ENCODE measurements at places on chromosomes 6 and 20. TPM values are rescaled to one million over a fixed set of nuclear protein-coding genes. Genes with fewer than 3 reads are reported as not detected.

DNA sequence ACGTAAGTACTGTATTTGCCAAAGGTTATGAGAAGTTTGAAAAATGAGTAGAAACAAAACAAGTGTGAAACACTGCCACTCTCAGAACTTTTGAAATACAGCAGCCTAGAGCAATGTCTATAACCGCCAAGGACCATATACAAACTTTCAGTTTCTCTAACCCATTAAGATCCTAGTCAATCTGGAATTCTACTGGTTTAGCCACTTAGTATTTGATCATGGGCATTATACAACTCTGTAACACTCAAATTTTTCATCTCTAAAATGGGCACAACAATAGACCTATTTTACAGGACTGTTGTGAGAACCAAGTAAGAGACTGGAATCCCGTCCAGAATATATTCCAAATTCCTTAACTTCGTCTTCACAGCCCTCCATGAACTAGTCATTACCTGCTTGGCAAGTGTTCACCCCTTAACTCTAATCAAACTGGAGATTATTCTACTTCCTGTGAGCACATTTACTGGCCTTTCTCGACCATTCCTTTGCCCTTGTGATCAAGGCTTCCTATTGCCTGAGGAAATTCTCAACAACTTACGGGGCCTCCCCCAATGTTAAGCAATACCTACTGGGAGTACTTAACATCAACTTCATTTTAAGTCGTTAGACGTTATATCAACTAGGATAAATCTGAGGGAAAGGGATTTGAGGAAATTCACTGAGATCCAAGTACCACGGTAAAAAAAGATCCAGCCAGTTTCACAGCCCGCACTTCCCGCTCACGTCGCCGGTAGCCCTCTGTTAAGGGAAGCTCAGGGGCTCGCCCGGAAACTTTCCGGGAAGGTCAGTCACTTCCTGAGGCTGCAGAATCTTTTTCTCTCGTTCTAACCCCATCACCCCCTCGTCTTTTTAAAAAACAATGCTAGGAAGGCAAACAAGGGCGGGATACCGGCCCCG is 1.1 kb downstream of the EIF2S2 start:
- no peak for DNase-seq
- H3K27me3 ChIP-seq, result no peaks in the 10 kb centered on the region
- peaks cover 60% of the 10 kb centered on the region for H3K4me1 ChIP-seq
- H3K4me3 ChIP-seq, result peak overlapping the region; percentile 95

- DNase-seq, result no peak
- H3K27me3 ChIP-seq, result peaks cover 3% of the 10 kb centered on the region
- H3K27ac ChIP-seq, result no peak overlapping the region
- no peaks in the 10 kb centered on the region for H3K4me1 ChIP-seq
- H3K36me3 ChIP-seq, result no peaks in the 10 kb centered on the region
- H3K4me3 ChIP-seq, result no peak overlapping the region
Observed at GRCh38 chr20:50199703-50200102, 9.1 kb downstream of the CEBPB start.

- peaks cover 63% of the 10 kb centered on the region for H3K4me1 ChIP-seq
- H3K36me3 ChIP-seq, result no peaks in the 10 kb centered on the region
- DNase-seq, result no peak
- no peak overlapping the region for H3K27ac ChIP-seq
Observed at GRCh38 chr20:57625978-57626377, 5.8 kb upstream of the ZBP1 start.

- no peak overlapping the region for H3K4me3 ChIP-seq
- H3K4me1 ChIP-seq, result no peaks in the 10 kb centered on the region
- H3K36me3 ChIP-seq, result peaks cover 9% of the 10 kb centered on the region
- no peak overlapping the region for H3K27ac ChIP-seq
- no peak for DNase-seq
Observed at GRCh38 chr6:167892835-167893815, 66.4 kb downstream of the AFDN start.

GRCh38 chr20:15241681-15242080 is 904.3 kb upstream of the FLRT3 start:
- no peak overlapping the region for H3K4me3 ChIP-seq
- no peaks in the 10 kb centered on the region for H3K27me3 ChIP-seq
- H3K36me3 ChIP-seq, result no peaks in the 10 kb centered on the region

DNA sequence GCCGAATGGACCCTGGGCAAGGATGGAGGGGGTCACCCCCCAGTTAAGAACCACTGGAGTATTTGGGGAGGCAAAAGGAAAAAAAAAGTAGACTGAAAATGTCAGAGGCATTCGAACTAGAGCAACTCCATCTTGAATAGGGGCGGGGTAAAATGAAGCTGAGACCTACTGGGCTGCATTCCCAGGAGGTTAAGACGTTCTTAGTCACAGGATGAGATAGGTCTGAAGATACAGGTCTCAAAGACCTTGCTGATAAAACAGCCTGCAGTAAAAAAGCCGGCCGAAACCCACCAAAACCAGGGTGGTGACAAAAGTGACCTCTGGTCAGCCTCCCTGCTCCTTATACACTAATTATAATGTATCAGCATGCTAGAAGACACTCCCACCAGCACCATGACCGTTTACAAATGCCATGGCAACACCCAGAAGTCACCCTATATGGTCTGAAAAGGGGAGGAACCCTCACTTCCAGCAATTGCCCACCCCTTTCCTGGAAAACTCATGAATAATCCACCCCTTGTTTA is 70.4 kb upstream of the KCNG1 start:
- no peak overlapping the region for H3K4me3 ChIP-seq
- H3K27me3 ChIP-seq, result peaks cover 11% of the 10 kb centered on the region

GRCh38 chr6:106141441-106142237 is 55.5 kb downstream of the PRDM1 start:
- no peaks in the 10 kb centered on the region for H3K27me3 ChIP-seq
- H3K27ac ChIP-seq, result peak overlapping the region; percentile 68
- H3K4me1 ChIP-seq, result peaks cover 39% of the 10 kb centered on the region
- DNase-seq, result peak; percentile 84
- no peaks in the 10 kb centered on the region for H3K36me3 ChIP-seq

DNA sequence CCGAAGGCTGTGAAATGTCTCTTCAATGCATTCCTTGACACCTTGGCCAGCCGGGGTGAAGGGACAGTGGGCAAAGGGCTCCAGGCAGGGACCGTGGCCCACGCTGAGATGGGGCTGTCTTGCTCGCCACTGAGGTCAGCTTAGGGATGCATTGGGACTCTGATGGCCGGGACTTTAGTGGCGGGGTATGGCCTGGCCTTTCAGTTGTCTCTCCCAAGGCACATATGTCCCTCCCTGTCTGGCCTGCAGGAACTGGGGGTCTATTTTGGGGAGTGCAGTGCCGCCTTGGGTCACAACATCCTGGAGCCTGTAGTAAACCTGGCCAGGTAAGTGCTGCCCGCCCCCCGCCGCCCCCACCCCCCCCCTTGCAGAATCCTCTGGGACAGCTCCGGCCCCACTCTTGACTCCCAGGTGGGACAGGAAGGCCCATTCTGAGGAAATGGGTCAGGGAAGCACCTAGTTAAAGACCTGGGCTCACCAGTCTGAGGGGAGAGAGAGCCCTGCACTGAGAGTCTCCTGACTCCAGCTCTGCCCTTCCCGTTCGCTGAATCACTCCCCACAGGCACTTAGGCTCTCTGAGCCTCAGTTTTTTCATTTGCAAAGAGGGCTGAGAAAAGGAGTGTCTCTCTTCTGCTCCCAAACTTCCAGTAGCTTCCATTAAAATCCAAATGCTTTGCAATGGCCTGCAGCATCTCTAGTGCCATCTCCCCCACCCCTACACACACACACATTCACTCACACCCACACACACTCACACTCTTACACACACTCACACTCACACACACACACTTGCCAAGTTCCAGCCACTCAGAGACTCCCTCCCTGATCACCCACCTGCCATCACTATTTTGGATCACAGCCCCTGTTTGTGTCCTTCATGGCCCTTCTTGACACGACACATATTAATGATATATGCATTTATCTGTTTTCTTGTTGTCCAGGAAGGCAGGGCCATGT is 33.1 kb downstream of the RAB44 start:
- no peak overlapping the region for H3K4me3 ChIP-seq
- H3K27me3 ChIP-seq, result no peaks in the 10 kb centered on the region
- H3K4me1 ChIP-seq, result no peaks in the 10 kb centered on the region
- H3K27ac ChIP-seq, result no peak overlapping the region

DNA sequence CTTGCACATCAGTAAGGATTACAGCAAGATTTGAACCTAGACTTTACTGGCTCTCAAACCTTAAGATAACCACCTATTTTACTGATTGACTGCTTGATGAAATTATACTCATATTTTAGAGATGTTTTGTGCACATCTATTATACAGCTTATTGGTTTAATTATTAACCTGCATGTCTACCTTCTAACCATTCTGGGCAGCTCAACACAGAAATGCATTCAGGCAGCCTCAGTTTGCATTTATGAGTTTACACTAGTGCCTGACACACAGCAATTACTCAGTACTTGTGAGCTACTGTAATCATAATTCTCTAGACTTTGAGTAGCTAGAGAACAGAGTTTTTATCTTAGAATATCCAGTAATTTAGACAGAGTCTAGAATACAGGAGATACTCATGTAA is 273.9 kb upstream of the THEMIS start:
- no peak overlapping the region for H3K27ac ChIP-seq
- H3K36me3 ChIP-seq, result no peaks in the 10 kb centered on the region
- H3K4me1 ChIP-seq, result no peaks in the 10 kb centered on the region
- no peak overlapping the region for H3K4me3 ChIP-seq

- H3K36me3 ChIP-seq, result no peaks in the 10 kb centered on the region
- no peaks in the 10 kb centered on the region for H3K4me1 ChIP-seq
- no peak overlapping the region for H3K4me3 ChIP-seq
Observed at GRCh38 chr20:45611054-45611453, 18.5 kb upstream of the WFDC10A start.

DNA sequence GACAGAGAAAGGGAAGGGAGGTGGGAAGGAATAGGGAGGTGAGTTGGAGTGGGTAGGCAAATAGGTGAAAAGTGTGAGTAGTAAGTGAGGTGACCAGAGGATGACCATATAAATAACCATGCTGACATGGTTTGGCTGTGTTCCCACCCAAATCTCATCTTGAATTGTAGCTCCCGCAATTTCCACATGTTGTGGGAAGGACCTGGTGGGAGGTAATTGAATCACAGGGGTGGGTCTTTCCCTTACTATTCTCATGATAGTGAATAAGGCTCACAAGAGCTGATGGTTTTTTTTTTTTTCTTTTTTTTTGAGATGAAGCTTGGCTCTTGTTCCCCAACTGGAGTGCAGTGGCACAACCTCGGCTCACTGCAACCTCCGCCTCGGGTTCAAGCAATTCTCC is 21.5 kb upstream of the SMIM13 start:
- no peak overlapping the region for H3K27ac ChIP-seq
- DNase-seq, result no peak
- H3K36me3 ChIP-seq, result no peaks in the 10 kb centered on the region

- no peak overlapping the region for H3K27ac ChIP-seq
- H3K27me3 ChIP-seq, result no peaks in the 10 kb centered on the region
- H3K4me1 ChIP-seq, result no peaks in the 10 kb centered on the region
- no peak overlapping the region for H3K4me3 ChIP-seq
- no peaks in the 10 kb centered on the region for H3K36me3 ChIP-seq
Observed at GRCh38 chr6:73177221-73177944, 47.9 kb downstream of the KHDC1L start.

- no peaks in the 10 kb centered on the region for H3K36me3 ChIP-seq
- H3K27me3 ChIP-seq, result no peaks in the 10 kb centered on the region
- DNase-seq, result no peak
Observed at GRCh38 chr6:149055195-149055899, 262.2 kb upstream of the TAB2 start.

DNA sequence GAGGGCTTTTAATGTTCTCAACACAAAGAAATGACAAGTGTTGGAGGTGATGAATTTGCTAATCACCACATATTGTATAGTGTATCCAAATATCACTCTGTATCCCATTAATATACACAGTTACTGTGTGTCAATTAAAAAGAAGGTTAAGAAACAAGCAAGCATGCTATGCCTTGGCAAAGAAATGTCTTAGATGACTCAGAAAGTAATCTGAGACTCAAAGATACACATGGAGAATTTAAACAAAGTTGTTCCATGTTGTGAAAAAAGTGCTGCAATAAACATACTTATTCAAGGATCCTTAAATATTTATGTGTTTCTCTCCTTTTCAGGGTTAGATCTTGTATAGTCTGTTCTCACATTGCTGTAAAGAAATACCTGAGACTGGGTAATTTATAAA is 300.9 kb downstream of the DHX35 start:
- no peak for DNase-seq
- H3K27me3 ChIP-seq, result no peaks in the 10 kb centered on the region
- no peak overlapping the region for H3K27ac ChIP-seq
- H3K4me1 ChIP-seq, result no peaks in the 10 kb centered on the region
- H3K4me3 ChIP-seq, result no peak overlapping the region

DNA sequence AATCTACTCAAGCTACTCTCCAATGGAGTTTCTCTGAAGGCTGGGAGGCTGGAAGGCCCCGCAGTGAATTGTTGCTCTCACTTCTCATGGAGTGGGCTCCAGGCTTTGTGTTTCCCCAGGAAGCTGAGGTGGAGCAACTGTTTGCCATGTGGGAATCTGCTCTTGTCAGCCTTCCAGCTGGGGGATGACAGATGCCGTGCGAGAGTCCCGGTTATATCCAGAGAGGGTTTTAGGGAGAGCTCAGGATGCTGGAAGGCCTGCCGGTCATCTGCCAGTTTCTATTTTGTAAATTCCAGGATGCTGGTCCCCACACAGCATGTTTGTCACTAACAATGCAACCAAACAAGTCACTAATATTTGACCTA is 98.2 kb upstream of the NAA20 start:
- H3K36me3 ChIP-seq, result no peaks in the 10 kb centered on the region
- H3K27ac ChIP-seq, result no peak overlapping the region
- no peaks in the 10 kb centered on the region for H3K27me3 ChIP-seq
- no peaks in the 10 kb centered on the region for H3K4me1 ChIP-seq
- no peak overlapping the region for H3K4me3 ChIP-seq
- DNase-seq, result no peak

GRCh38 chr20:13913131-13913530 is 77.3 kb downstream of the SEL1L2 start:
- DNase-seq, result no peak
- H3K4me1 ChIP-seq, result no peaks in the 10 kb centered on the region
- no peak overlapping the region for H3K27ac ChIP-seq
- H3K27me3 ChIP-seq, result no peaks in the 10 kb centered on the region
- H3K4me3 ChIP-seq, result no peak overlapping the region
- no peaks in the 10 kb centered on the region for H3K36me3 ChIP-seq

GRCh38 chr6:69866351-69866769 is at the start of gene COL19A1:
Gene COL19A1 (plus strand): TSS chr6:69866556. CDS start chr6:69879568, 13,012 bp downstream.
- peak within 1 kb of the TSS; percentile 86 for H3K4me3 ChIP-seq
- peaks cover 22% of the 10 kb centered on the region for H3K4me1 ChIP-seq
- peak; percentile 28 for DNase-seq
- H3K27me3 ChIP-seq, result peaks cover 41% of the 10 kb centered on the region
- no peaks in the 10 kb centered on the region for H3K36me3 ChIP-seq

RBPJL gene
- not detected for total RNA-seq

BMP6 gene
- total RNA-seq, result 1.2 TPM

COL10A1 gene
- total RNA-seq, result not detected

CLDN20 gene
- not detected for total RNA-seq

WFDC2 gene
- total RNA-seq, result not detected

STMND1 gene
- not detected for total RNA-seq

ID4 gene
- total RNA-seq, result not detected

CDH4 gene
- 0.69 TPM for total RNA-seq
